ENCODE measurements at places on chromosomes 6 and 20.

- no peak for DNase-seq
Observed at GRCh38 chr6:39091220-39091619, 23.8 kb downstream of the SAYSD1 start.

DNA sequence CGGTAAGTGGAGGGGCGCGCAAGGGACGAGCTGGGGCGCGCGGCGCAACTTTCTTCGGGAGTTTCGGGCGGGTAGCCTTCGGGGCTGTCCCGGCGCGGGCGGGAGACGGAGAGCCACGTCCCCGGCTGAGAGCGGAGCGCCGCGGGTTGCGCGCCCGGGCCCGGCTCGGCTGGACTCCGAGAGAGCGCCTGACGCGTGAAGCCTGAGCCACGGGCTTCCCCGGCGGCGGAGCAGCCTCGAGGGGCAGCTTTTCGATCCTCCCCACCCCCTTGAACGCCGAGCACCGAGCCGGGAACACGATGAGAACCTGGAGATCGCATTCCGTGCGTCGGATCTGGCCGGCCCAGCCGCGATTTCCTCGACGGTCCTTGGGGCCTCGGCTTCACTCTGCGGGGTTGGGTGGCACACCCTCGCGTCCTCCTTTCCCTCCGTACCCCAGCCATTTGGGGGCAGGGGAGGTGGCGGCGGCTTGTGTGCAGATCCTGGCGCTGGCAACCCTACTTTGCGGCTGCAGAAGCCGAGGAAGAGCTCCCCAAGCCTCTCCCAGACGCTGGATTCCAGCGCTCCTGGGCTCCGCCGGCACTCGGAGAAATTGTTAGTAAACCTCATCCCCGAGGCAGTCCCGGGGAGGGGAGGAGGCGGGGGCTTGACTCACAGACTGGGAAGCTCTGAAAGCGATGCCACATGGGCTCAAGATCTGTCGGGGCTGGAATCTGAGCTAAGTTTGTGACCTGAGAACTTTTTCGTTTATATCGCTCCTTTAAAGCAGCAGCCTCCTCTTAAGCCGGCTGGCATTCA is 572 bp downstream of the DSE start:
- peak; percentile 84 for DNase-seq

GRCh38 chr20:40181676-40182075 is 507.4 kb downstream of the MAFB start:
- DNase-seq: no peak

DNA sequence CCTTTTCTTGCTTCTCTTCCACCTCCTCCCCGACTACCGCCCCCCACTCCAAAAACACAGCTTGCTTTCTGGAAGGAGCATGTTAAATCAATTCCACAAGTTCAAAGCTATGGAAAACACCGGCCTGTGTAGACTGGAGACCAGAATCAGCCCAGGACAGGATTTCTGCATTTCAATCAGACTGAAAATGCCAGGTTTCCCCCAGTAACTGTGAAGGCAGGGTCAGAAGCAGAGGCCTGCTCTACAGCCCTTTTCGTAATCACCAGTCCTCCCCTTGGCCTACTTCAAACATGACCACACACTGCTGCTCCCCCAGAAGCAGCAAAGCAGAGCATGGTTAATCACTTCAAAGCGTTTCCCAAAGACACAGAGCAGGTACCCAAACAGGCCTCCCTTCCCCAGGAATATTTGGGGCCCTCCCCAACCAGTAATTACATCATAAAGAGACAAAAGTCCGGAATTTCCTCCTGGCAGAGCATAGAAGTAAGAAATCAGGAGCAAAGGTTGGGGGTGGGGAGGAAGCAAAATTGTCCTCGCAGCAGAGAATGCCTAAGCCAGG is 38.4 kb downstream of the ZMYND8 start:
- DNase-seq: peak; percentile 73

DNA sequence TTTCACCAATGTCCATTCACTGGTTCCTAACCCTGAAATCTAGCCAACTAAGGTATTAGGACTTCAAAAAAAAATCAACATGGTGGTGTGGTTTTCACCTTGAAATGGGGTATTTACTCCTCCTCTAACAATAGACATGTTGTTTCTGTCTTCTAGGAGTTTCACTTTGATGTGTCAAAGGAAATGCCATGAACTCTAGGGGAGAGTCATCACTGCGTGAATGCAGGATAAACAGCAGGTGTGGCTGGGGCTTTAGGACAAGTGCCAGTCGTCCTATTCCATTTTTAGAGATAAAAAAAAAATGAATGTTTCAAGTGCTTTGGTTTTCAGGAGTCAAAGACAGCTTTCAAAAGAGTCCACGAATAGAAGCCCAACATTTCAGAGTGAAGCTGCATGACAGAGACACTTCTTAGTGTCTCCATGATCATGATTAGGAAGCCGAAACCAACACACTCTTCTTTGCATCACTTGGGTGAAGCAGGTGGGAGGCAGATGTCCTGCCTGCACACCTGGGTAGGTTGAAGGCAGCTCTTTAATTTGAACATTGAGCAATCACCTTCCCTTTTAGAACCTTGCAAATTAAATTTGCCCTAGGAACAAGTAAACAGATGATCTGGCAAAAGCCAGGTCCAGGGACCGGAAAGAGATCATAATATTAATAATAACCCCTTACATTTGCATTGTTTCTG is 328.5 kb upstream of the PRDM1 start:
- DNase-seq: no peak

GRCh38 chr6:2855061-2855519 is 13.4 kb upstream of the SERPINB1 start:
- DNase-seq: no peak

- no peak for DNase-seq
Observed at GRCh38 chr6:131225127-131225526, 89.9 kb downstream of the AKAP7 start.

- no peak for DNase-seq
Observed at GRCh38 chr20:62411479-62412193, 4.6 kb upstream of the CABLES2 start.

- no peak for DNase-seq
Observed at GRCh38 chr20:21339499-21339898, 36.4 kb downstream of the XRN2 start.

- no peak for DNase-seq
Observed at GRCh38 chr20:17867131-17867925, 101.3 kb downstream of the SNX5 start.

GRCh38 chr6:80217794-80218193 is 111.3 kb downstream of the BCKDHB start:
- no peak for DNase-seq

DNA sequence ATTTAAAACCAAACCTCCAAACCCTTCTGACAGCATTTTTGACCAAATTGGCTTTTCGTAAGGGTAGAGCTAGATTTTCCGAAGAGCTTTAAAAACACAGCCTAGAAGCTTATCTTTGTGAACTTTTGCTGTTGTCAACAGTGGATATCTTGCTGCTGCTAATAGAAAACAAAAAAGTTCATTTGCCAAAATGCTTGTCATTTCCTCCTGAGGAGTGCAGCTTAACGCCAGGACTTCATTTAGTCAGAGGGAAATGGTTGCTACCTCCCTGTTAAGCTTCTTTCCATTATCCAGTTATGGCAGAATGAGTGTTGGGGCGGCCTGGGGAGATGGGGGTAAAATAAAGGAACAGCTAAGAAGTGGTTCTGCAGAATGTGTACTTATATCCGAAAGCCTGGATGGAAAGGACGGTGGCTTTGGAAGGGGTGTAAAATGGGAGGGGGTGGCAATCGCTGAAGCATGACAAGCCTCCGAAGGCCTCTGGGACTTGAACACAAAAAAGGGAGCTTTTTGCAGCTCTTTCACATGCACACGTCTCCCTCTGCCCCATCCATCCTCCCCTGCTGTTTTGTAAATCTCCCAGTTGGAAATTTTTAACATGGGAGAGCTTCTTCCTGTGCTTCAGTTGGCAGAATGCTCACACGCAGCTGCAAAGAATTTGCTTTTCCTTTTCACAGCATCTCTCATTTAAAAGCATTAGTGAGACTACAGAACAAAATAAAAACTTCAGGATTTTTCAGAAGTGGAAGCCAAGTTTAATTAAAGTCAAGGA is 22.5 kb downstream of the JARID2 start:
- peak; percentile 82 for DNase-seq

- DNase-seq: peak; percentile 76
Observed at GRCh38 chr6:107488875-107489635, 862 bp upstream of the SOBP start.

GRCh38 chr20:44706301-44707017 is 8.7 kb upstream of the CCN5 start:
- DNase-seq: no peak

GRCh38 chr6:147179809-147180208 is 24.4 kb upstream of the STXBP5 start:
- no peak for DNase-seq

GRCh38 chr6:55445648-55446204 is 118.5 kb downstream of the GFRAL start:
- DNase-seq: no peak

GRCh38 chr6:56549014-56549413 is 93.7 kb downstream of the DST start:
- DNase-seq: no peak

- no peak for DNase-seq
Observed at GRCh38 chr6:11272491-11273192, 40.2 kb upstream of the NEDD9 start.

DNA sequence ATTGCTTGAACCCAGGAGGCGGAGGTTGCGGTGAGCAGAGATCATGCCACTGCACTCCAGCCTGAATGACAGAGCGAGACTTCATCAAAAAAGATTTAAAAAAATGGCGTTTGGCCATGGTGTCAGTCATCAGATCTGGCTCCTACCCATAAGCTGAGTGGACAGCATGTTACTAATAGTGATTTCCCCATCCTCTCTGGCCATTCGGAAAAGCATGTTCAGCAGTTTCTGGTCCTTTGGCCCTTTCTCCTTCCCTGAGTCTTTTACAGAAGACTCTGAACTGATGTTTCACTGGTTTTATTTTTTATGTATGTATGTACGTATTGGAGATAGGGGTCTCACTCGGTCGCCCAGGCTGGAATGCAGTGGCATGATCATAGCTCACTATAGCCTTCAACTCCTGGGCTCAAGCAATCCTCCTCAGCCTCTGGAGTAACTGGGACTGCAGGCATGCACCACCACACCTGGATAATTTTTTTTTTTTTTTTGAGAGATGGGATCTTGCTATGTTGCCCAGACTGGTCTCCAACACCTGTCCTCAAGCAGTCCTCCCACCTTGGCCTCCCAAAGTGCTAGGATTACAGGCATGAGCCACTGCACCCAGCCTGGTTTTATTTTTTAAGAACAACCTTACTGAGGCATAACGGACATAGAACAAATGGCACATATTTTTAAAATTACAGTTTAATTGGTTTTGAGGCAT is 84.2 kb upstream of the CNKSR3 start:
- no peak for DNase-seq

GRCh38 chr20:8393381-8393780 is 261.3 kb downstream of the PLCB1 start:
- no peak for DNase-seq
